Stimulated activated CD4-positive, alpha-beta T cell treated with anti-CD3 and anti-CD28 coated beads, Interleukin-1b, Interleukin-23, amount 100 ng/mL, for 24 hours (primary cell): ENCODE measurements at places on chromosomes 16 and 17.

- DNase-seq, result peak; percentile 16
Measured at GRCh38 chr16:75495076-75495674, at the start of gene CHST6. Gene CHST6 (minus strand): TSS chr16:75495441. CDS start chr16:75479828, 15,613 bp downstream.

DNA sequence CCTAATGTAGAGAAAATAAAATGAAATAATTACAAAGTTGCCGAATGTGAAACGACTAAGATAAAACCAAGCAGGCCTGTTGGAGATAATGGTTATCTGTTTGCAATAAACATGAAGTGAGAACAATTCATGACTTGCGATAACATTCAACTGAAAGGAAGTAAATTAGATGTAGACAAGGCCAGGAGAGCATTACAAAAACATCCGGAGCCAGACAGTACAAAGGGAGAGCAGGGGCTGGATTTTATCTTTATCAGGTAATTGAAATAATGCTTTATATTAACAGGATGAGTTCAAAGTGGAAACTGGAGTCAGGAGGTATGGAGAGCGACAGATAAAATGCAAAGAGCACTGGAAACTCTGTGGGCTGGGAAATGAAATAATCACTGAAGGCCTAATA lies 265.6 kb upstream of the GOT2 start:
- DNase-seq, result no peak

GRCh38 chr17:21058098-21058893 lies 15.5 kb upstream of the USP22 start:
- no peak for DNase-seq

GRCh38 chr16:84460406-84461028 lies 43.9 kb downstream of the MEAK7 start:
- DNase-seq, result no peak

- DNase-seq, result no peak
Measured at GRCh38 chr17:67470163-67470562, 93.1 kb downstream of the PITPNC1 start.

DNA sequence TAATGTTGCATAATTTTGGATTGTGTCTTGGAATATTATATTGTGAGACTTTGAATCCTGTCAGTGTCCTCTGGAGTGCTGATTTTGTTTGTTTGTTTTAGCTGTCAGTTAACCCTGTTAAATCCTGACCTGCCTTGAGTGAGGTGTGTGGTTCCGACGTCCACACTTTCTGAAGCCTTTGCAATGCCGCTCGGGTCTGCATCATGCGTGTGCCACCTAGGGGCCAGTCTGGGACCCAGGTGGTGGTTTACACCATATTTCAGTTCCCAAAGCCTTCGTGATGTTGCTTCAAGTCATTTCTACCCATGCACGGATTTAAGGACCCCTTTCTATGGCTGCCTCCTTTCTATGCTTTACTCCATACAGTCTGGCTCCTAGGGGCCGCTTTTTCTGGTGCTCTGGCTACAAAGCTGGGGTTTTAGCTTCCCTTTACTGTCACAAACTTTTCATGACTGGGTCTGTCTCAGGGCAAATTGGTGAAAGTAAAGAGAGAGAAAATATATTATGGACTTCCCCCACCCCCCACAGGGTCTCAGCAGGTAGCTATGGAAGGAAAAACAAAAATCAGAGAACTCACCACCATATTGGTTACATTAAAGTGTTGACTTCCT lies 11.4 kb upstream of the OR4D1 start:
- DNase-seq, result no peak

DNA sequence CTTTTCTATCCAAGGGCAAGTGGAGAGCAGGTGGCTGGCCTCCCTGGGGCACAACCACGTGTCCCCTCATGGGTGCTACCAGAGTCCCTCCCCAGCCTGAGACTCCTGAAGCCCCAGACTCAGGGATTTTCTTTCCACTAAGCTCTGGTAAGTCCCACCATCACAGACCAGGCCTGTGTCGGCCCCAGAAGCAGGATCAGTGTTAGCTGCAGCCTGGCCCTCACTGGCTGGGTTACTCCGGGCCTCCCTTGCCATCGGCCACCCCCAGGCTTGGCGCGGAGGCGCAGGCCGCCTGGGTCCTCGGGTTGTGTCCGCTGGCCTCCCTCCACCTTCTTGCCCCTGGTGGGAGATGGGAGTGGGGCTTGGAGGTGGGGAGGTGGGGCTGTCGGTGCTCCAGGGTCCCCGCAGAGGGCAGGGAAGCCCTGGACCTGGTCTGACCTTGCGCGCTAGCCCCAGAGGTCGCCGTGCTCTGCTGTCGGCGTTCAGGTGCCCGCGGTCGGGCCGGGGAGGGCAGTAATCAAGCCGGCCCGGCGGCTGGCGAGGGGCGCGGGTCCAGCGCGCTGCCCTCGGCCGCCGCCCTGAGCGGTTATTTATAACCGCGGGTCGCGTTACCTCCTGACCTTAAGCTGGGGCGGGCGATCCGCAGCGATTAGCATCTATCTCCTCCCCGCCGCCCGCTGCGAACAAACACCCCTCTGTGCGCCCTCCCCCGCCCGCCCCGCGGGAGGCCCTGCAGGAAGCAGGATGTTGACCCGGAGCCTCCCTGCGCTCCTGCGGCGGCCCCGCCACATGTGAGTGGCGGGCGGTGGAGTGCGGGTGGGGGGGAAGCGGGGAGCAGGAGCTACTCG lies 78.1 kb upstream of the TOB1 start:
- peak; percentile 65 for DNase-seq

GRCh38 chr16:48053418-48053745 lies 102.4 kb downstream of the ABCC12 start:
- no peak for DNase-seq
